Kidney tubule cell (primary cell): ENCODE measurements at places on chromosomes 2 and 18.

DNA sequence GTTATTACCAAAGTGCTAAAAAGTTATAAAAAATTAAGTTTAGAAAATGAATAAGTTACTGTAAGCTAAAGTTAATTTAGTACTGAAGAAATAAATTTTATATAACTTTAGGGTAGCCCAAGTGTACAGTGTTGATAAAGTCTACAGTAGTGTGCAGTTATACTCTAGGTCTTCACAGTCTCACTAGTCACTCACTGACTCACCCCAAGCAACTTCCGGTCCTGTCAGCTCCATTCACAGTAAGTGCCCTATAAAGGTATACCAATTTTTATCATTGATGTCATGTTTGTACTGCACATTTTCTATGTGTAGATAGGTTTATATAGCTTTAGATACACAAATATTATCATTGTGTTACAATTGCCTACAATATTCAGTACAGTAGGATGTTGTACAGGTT lies 518.3 kb upstream of the PIK3C3 start:
- DNase-seq: no peak

GRCh38 chr2:169676357-169676756 lies 17.8 kb downstream of the CFAP210 start:
- no peak for DNase-seq

GRCh38 chr18:36828157-36828629 lies 609 bp downstream of the TPGS2 start:
- DNase-seq: peak; percentile 72

DNA sequence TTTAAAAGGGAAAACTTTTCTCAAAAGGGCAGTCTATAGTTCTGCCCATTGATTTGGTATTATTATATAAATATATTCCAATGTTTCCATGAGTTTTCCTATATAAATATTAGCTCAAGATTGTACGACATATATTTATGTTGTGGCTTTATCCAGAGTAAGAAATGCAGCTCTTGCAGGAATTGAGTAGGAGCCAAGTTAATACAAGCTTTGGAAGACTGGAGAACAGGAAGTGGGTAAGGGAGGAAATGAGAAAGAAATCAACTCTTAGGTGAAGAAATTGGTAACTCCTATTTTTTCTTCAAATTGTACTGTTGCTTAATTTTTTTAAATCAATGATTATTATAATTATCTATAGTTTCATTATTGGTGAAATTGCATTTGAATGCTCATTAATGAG lies 105.4 kb upstream of the FAM117B start:
- DNase-seq: peak; percentile 11

GRCh38 chr18:27921904-27922751 lies 254.8 kb downstream of the CDH2 start:
- DNase-seq: peak; percentile 92

DNA sequence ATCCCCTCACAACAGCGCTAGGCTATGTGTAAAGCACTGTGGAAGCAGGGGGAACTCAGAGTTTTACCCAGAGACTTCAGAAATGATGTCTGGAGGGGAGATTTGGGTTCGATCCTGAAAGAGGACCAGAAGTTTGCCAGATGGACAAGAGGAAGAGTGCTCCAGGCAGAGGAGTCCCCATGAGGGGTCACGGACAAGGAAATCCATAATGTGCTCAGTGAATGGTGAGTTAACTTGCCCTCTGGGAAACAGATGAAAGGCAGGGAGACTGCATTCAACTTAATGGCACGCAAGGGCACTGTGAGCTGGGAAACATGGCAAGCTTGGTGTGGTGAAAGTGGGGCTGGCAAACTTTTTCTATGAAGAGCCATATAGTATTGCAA lies 6.0 kb upstream of the ASAP2 start:
- no peak for DNase-seq

DNA sequence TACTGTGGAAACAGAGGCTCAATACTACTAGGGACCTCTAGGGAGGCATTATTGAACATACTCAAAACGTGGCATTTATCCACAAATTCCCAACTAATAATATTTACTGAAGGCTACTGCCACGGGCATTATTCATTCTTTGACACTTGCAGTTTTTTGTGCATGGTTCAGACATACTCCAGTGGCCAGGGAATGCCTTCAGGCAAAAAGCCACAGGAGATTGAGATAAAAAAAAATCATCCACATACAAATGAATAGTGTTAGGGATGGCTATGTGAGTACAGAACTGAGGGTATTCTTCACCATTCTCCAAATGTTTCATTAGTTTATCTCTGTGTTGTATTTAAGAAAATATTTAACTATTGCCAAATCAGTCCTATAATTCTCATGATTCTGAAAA lies 974.9 kb upstream of the PIK3C3 start:
- DNase-seq: no peak
